ENCODE measurements at places on chromosomes 13 and 19.

DNA sequence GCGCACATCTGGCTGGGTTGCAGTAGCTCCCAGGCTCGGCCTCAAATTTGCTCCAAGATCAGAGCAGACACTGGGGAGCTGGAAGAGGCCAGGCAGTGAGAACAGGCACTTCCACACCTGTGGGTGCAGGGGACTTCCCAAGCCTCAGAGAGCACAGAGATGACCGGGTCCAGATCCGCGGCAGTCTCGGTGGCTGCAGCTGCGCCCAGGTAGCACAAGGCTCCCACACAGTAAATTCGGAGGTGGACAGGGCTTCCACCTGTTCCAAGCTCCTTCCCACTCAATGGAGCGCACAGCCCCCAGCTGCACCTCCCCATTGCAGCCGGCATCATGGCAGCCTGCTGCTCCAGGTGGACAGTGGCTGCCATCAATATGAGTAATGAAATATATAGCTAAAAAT, 1417.4 kb upstream of the SLC10A2 start:
- no peak for DNase-seq

- DNase-seq: no peak
These were observed 21.3 kb downstream of the GATAD2A start for GRCh38 chr19:19426799-19427198.

DNA sequence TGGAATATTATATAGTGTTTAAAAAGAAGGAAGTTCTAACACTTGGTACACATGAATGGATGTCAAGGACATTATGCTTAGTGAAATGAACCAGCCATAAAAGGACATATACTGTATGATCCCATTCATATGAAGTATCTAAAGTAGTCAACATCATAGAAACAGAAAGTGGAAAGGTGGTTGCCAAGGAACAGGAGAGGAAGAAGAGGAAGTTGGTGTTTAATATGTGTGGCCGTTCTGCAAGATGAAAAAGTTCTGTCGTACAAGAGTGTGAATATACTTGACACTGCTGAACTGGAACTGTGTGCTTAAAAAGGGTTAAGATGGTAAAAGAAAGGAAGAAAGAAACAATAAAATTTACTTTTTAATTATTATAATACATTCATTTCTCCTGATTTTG, 33.1 kb upstream of the C1QTNF9 start:
- no peak for DNase-seq

DNA sequence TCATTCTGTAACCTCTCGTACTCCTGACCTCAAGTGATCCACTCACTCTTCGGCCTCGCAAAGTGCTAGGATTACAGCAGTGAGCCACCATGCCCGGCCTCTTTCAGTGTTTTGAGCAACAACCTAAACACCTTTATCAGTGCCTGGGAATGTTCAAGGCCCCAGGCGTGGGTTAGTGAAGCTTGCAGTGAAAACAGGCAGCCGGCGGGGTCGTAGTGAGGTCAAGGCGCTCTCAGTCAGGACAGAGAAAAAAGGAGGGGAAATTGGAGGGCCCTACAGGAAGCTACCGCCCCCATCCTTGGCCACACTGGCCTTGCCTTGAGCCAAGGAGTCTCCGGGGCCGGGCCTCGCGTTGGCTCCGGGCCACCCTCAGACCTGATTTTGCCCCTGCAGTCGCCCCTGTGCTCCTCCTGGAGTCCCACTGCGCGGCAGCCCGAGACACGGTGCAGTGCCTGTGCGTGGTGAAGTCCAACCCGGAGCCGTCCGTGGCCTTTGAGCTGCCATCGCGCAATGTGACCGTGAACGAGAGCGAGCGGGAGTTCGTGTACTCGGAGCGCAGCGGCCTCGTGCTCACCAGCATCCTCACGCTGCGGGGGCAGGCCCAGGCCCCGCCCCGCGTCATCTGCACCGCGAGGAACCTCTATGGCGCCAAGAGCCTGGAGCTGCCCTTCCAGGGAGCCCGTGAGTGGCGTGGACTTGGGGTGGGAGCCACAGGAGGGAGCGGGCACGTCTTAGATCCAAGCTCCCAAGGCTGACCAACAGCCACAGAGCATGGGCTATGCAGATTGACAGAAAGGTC, 17.7 kb downstream of the MAG start:
- DNase-seq: no peak

DNA sequence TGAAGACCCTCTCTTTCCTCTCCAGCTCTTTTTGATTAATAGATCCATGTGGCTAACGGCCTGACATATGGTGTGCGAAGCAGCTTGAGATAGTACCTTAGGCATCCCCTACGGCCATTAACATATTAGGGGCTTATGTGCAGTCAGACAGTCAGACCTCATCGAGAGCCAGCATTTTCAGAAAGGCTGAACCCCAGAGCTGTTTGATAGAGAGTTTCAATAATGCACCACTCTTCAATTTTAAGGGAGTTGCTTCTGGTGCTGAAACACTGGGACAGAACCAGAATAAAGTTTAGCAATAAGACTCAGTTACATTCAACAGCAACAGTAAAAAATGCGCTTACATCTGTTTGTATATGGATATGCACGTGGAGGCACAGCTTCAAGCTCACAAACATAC, 10.8 kb downstream of the POU4F1 start:
- DNase-seq: no peak
